Airway epithelial cell (primary cell): ENCODE measurements at places on chromosomes 5 and 9. TPM values are rescaled to one million over a fixed set of nuclear protein-coding genes. Genes with fewer than 3 reads are reported as not detected.

The KLF4 gene
- 53.1 and 65.8 TPM in 2 replicates for total RNA-seq

The CD14 gene
- 0.35 TPM in 1 of 2 replicates, not detected in the other for total RNA-seq

The C7 gene
- not detected in 2 replicates for total RNA-seq

The GPR21 gene
- total RNA-seq, result 0.28 and 0.42 TPM in 2 replicates

The SCGB3A1 gene
- total RNA-seq, result 0.60 TPM in 1 of 2 replicates, not detected in the other

The SPOCK1 gene
- 16.4 and 27.6 TPM in 2 replicates for total RNA-seq

The IL13 gene
- total RNA-seq, result not detected in 2 replicates

The OMD gene
- total RNA-seq, result not detected in 2 replicates
